ENCODE measurements at places on chromosomes 2 and 18. TPM values are rescaled to one million over a fixed set of nuclear protein-coding genes. Genes with fewer than 3 reads are reported as not detected.

The XRCC5 gene
- total RNA-seq: 424 TPM

The TMEM17 gene
- 0.26 TPM for total RNA-seq

The SERPINB3 gene
- not detected for total RNA-seq

The LAMA3 gene
- total RNA-seq: 0.23 TPM

The IL36A gene
- total RNA-seq: 0.42 TPM

- H3K4me1 ChIP-seq: no peaks in the 10 kb centered on the region
- no peak for DNase-seq
- no peak overlapping the region for H3K4me3 ChIP-seq
- no peaks in the 10 kb centered on the region for H3K36me3 ChIP-seq
- no peak overlapping the region for H3K27ac ChIP-seq
- no peaks in the 10 kb centered on the region for H3K27me3 ChIP-seq
These were observed 212.1 kb upstream of the NETO1 start for GRCh38 chr18:73079920-73080319.

DNA sequence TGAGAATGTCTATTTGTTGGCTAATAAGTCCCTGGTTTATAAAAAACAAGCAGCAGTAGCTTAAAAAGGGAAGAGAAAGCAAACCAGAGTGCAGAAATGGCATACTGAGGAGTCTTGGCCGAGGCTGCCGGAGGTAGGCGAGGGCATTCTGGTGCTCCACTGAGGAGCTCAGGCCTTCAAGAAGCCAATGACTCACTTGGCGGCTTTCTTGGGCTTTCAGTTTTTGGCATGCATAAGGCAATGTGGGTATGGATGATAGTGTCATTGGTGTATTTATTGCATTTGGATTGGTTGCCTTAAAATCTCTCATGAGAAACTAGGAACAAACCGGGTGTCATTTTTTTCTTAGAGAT lies 119.6 kb upstream of the ARL5A start:
- H3K36me3 ChIP-seq: no peaks in the 10 kb centered on the region
- H3K4me1 ChIP-seq: no peaks in the 10 kb centered on the region
- H3K27me3 ChIP-seq: peaks cover 7% of the 10 kb centered on the region
- no peak overlapping the region for H3K4me3 ChIP-seq

DNA sequence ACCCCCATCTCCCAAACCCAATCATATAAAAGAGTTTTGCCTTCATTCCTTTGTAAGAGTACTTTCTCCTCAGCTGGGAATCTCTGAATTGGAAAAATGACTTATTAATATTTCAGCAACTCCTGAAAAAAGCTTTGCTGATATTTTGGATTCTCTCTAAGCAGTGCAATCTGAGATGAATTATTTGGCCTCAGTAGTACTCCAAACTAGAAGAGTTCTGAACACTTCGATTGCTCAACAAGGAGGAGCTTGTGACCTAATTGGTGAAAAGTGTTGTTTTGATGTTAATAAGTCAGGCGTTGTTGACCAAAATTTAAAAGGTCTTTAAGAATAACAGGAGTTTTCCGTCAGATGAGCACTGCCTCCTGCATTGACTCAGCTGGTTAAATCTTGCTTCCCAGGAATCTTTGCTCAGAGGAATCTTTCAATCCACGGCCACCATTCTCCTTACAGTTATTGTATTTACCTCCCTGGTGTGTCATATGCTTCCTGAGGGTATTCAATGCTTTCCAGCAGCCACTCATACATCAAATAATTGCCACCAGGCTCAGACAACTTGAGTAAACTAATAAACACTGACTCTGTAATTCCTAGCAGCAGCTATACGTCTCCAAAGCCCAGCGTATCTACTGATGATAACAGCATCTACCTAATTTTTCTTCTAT lies 24.5 kb upstream of the LIPG start:
- H3K4me3 ChIP-seq: no peak overlapping the region
- no peaks in the 10 kb centered on the region for H3K4me1 ChIP-seq
- peaks cover 19% of the 10 kb centered on the region for H3K27me3 ChIP-seq
- no peak overlapping the region for H3K27ac ChIP-seq

GRCh38 chr2:219968685-219969345 lies 341.4 kb downstream of the SLC4A3 start:
- no peaks in the 10 kb centered on the region for H3K36me3 ChIP-seq
- no peak for DNase-seq
- H3K27me3 ChIP-seq: no peaks in the 10 kb centered on the region
- H3K4me1 ChIP-seq: no peaks in the 10 kb centered on the region
- no peak overlapping the region for H3K27ac ChIP-seq

- H3K27me3 ChIP-seq: peaks cover 13% of the 10 kb centered on the region
- no peaks in the 10 kb centered on the region for H3K36me3 ChIP-seq
- no peak overlapping the region for H3K4me3 ChIP-seq
- peak overlapping the region; percentile 75 for H3K27ac ChIP-seq
- H3K4me1 ChIP-seq: peaks cover 26% of the 10 kb centered on the region
- no peak for DNase-seq
These were observed 32.8 kb downstream of the FAM178B start for GRCh38 chr2:96953611-96953978.

DNA sequence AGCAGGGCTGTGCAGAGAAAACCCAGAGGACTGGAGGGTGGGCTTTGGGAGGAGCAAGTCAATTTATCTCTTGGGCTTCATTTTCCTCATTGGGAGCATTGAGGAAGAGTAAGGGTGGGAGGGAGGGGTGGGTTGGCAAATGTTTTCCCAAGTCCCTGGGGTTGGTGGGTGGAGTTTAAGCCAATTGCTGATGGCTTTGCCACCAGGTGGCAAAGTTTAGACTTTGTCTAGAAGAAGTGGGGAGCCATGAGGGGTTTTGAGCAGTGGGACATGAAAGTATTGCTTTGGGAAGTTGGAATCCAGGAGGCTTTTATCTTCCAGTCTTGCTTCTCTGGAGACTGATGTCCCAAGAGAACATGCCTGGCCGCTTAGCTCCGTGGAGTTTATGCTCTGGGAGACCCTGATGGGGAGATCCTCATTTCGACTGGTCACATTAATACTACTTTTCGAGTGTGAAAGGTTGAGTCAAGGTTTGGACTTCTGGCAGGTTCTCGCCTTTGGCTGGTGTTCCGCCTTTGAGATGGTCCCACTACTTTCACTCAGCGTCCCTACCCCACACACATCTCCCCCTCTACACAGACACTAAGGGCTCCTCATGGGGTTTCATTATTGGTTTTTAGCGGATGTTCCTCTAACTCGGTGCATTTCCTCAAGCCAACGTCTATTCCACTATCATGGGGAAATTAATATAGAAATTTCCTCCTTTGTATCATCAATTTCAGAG lies 126.7 kb downstream of the PRKCE start:
- no peak overlapping the region for H3K4me3 ChIP-seq
- DNase-seq: no peak
- H3K4me1 ChIP-seq: peaks cover 14% of the 10 kb centered on the region

- H3K4me1 ChIP-seq: no peaks in the 10 kb centered on the region
- DNase-seq: no peak
- no peaks in the 10 kb centered on the region for H3K36me3 ChIP-seq
- H3K27me3 ChIP-seq: no peaks in the 10 kb centered on the region
- no peak overlapping the region for H3K4me3 ChIP-seq
These were observed 122.7 kb downstream of the GULP1 start for GRCh38 chr2:188414411-188414810.

All from activated CD8-positive, alpha-beta memory T cell treated with anti-CD3 and anti-CD28 coated beads, Interleukin-2, amount 10 ng/mL, durations not matched to agents 7 days and 5 days (primary cell).